Cardiac muscle cell (in vitro differentiated cells and primary cell): ENCODE measurements at places on chromosomes 11 and 22. TPM values are rescaled to one million over a fixed set of nuclear protein-coding genes. Genes with fewer than 3 reads are reported as not detected.

GRCh38 chr22:48901324-48901723 lies 926.3 kb downstream of the BRD1 start:
- H3K4me1 ChIP-seq: no peaks in the 10 kb centered on the region
- H3K27ac ChIP-seq: no peak overlapping the region
- H3K4me3 ChIP-seq: no peak overlapping the region
- DNase-seq: no peak
- H3K27me3 ChIP-seq: no peaks in the 10 kb centered on the region

- no peak for DNase-seq
- no peaks in the 10 kb centered on the region for H3K36me3 ChIP-seq
- no peaks in the 10 kb centered on the region for H3K27me3 ChIP-seq
- H3K27ac ChIP-seq: no peak overlapping the region
- H3K4me1 ChIP-seq: peaks cover 5% of the 10 kb centered on the region
Measured at GRCh38 chr22:25077964-25078363, 121.7 kb upstream of the CRYBB3 start.

DNA sequence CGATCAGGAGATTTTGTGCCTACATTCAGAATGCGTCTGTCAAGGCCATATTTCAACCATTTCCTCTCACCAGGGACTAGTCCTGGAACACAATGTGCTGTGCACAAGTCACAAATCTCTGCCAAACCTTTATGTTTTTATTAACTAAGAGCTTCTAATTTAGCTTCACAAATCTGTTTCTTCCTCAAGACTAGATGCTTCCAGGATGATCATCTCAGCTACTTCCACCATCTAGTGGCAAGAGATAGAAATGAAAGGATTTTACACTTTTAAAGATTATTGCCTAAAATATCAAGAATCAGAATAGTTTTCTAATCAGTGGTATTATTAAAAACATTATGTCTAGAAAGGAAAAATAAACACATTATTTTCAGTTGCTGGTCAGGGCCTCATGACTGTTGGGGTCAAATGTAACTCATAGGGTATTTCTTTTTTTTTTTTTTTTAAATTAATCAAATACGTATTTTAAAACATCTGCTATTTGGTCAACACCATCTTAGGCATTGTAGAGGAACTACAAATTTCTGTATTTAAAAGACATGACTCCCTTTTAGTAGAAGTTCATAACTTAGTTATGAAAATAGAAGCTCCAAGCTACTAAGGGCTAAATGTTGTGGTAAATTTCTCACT lies 1102.6 kb downstream of the DLG2 start:
- H3K27me3 ChIP-seq: peaks cover 3% of the 10 kb centered on the region
- H3K36me3 ChIP-seq: no peaks in the 10 kb centered on the region
- DNase-seq: peak; percentile 55
- H3K4me3 ChIP-seq: no peak overlapping the region
- H3K27ac ChIP-seq: no peak overlapping the region
- H3K4me1 ChIP-seq: no peaks in the 10 kb centered on the region

DNA sequence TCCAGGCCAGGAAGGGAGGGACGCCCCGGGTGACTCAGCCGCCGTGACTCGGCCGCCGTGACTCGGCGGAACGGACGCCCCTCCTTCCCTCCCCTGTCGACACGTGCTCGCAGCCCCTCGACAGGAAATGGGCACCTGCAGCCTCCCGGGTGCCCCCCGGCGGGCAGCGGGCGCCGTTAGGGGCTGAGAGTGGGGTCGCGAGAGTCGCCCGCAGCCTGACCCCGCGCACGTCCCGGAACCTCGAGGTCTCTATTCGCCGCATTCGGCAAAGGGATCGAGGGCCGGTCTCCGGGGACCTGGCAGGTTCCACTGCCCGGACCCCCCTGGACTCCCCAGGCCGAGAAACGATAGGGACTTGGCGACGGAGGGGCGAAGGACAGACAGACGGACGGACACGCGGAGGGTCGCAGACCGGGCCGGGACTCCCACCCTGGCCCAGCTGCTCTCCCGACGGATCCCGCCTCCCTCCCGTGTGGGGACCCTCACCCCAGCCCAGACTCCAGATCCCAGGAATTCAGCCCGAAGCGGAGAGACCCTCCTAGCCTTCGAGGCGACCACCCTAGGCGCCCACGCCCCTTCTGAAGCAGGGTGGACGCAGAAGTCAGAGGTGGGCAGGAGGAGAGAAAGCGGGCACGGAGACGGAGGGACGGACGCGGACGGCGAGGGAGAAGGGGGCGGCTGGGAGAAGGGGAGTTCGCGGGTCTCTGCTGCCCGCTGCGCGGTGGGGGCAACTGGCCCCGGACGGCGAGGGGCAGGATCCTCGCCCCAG lies 648 bp downstream of the FOSL1 start:
- H3K27me3 ChIP-seq: peaks cover 85% of the 10 kb centered on the region
- no peaks in the 10 kb centered on the region for H3K4me1 ChIP-seq
- peak overlapping the region; percentile 35 for H3K4me3 ChIP-seq
- H3K36me3 ChIP-seq: no peaks in the 10 kb centered on the region

Gene DDTL
- 3.5 and 6.6 TPM in 2 replicates for total RNA-seq

Gene SLC5A1
- total RNA-seq: 0.45 and 1.7 TPM in 2 replicates

Gene PHF21B
- total RNA-seq: 4.8 and 7.2 TPM in 2 replicates

Gene SYCE3
- total RNA-seq: not detected in 2 replicates

Gene ISX
- not detected in 2 replicates for total RNA-seq
